ENCODE measurements at places on chromosomes 3 and 15. TPM values are rescaled to one million over a fixed set of nuclear protein-coding genes. Genes with fewer than 3 reads are reported as not detected.

DNA sequence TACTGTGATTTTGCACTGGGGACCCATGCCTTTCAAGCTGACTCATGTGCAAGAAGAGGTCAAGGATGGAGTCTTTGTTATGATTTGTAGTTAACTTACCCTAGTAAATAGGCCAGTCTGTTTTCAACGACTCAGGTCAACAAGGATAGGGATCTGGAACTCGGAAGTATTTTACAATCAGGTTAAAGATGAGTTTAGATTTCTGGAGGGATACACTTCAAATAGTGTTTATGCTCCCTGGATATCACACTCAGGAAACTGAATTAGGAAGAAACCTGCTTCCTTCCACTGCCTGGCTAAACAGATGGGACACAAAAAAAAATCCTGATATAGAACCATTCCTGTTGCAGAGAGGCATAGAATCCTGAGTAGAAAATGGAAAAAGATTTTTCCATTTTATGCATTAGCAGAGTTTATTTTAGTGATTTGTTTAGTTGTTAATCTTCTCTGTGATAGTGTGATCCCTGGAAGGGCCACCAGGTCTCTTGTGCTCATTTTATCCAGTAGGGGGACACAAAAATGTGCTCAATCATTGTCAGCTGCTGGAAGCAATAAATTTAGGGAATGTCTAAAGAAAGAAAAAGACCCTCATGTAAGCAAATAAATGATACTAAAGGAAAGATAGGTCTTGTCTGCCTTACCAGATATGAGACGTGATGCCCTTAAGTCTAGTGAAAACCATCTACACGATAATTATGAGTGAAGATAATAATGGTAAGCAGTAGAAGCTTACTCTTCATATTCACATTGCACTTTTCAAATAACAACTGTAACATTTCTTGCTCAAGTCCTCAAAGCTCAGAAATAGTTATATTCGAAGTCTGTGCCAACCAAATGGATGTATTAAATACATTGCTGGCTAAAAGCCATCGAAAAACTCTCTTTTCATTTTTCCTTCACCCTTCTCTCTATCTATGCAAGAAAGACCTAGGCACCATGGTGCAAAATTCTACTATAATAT lies 452.1 kb upstream of the KCNMB2 start:
- DNase-seq: peak; percentile 54

- no peak for DNase-seq
Observed at GRCh38 chr3:102054543-102055080, 205.3 kb downstream of the NFKBIZ start.

- DNase-seq: no peak
Observed at GRCh38 chr15:100566850-100567628, 34.9 kb downstream of the LINS1 start.

DNA sequence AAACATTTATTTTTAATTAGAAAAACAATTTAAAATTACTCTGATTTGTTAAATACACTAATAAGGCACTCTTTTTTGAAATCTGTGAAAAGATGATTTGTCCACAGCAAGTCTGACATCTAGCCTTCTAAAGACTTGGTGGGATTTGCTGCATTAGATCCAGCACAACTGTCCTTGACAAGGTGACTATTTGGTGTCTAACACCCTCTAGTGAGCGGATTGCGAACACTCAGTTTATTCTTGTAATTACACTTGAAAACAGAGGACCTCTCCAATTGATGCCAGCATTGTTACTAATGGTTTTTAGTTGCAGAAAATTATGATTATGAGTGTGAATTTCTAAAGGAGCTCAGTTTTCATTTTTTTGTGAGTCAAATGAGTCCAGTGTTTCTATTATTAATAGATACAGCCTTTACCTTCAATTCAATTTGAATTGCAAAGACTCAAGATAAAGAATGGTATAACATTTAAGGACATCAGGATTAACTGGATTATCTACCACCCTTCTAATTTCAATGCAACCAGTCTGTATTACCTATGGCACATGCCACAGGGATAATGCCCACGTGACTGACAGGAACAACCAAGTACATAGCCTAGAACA lies 29.7 kb upstream of the STRIT1 start:
- DNase-seq: peak; percentile 86

- DNase-seq: no peak
Observed at GRCh38 chr3:104755791-104756190, 610.9 kb upstream of the ALCAM start.

- DNase-seq: peak; percentile 32
Observed at GRCh38 chr15:70605606-70606410, 157.6 kb downstream of the UACA start.

DNA sequence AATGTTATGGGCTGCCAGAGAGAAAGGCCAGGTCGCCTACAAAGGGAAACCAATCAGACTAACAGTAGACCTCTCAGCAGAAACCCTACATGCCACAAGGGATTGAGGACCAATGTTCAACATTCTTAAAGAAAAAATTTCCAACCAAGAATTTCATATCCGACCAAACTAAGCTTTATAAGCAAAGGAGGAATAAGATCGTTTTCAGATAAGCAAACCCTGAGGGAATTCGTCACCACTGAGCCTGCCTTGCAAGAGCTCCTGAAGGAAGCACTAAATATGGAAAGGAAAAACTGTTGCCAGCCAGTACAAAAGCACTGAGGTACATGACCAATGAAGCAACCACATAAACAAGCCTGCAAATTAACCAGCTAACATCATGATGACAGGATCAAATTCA lies 33.1 kb downstream of the PYGO1 start:
- no peak for DNase-seq

DNA sequence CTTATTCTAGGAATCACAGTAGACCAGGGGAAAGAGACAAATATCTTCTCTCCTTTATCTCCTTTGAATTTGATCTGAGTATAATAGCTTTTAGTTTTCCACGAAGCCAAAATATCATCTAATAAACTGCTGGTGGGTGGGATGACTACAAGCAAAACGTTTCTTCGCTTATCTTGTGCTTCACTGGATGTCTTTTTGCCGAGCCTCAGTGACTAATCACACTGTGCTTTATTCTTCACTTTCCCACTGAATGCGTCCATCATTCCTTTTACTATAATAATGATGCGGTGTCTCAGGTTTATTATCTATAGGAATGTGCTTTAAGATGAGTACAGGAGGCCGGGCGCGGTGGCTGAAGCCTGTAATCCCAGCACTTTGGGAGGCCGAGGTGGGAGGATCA lies 32.5 kb downstream of the CEP152 start:
- no peak for DNase-seq

The LIPC gene
- total RNA-seq: not detected

The NEK11 gene
- total RNA-seq: 5.8 TPM

The IMPG2 gene
- total RNA-seq: 0.17 TPM

The ATOSA gene
- 6.5 TPM for total RNA-seq
